Pons (tissue), 1 donor: ENCODE measurements at places on chromosomes 4 and X.

DNA sequence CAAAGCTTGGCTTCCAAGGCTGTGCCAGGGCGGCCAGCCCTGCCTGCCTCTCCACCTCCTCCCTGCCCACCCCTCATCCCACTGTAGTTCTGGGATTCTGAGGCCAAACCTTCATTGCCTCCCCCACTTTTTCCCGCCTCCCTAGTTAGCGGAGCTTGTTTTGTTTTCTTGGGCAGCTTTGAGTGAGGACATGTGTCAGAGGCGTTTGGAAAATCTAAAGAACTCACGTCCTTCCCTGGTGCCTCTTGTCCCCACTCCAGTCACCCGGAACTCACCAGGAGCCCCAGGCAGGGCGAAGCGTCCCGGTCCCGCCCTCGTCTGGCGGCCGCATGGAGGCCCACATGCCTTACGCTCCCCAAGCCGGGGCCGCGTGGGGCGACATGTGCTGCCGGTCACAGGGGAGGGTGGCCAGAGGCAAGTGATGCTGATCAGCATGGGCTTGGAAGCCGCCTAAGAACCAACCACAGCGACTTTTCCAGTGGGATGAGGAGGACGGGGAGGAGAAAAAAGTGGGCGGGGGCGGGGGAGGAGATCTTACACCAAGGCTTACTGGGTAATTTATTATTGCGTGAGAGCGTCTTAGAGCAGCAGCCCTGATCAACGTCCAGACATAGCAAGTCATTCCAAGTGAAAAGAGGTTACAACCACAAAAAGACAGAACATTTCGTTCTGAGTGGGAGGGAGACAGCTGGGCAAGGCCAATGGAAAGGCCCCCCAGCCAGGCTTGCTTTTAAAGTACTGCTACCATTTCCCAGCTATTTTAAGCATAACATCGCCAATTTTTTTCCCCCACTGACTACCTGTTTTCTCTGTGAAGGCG is 48.5 kb downstream of the PRPS1 start:
- peak; percentile 29 for DNase-seq

GRCh38 chr4:22487328-22487727 is 28.5 kb downstream of the ADGRA3 start:
- DNase-seq, result no peak

DNA sequence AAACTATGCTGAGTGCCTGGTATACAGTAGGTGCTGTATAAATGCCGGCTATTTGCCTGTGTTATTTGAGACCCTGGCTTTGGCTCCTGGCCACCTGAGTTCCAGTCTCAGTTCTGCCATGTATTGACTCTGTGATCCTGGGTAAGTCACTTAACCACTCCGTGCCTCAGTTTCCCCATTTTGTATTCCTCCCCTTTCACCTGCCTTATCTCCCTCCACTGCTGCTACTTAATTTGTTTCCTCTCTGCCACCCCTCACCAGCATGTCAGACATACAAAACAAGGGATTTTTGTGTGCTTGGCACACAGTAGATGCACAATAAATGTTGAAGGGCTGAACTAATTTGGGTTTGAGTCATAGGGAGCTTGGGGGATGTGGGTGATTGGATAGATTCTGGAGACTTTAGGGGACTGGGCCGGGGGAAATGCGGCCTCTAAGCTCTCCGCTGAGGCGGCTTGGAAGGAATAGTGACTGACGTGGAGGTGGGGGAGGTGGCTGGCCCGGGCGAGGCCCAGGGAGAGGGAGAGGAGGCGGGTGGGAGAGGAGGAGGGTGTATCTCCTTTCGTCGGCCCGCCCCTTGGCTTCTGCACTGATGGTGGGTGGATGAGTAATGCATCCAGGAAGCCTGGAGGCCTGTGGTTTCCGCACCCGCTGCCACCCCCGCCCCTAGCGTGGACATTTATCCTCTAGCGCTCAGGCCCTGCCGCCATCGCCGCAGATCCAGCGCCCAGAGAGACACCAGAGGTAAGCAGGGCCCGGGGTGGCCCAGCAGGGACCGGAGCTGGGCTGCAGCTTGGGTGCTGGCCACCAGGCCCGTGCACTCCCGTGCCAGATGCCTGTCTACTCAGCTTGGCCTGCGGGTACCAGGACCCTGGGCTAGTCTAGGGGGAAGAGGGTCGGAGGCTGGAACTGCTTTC is at the start of gene TIMP1:
Gene TIMP1 (plus strand): TSS at position 706 of the 917 bp plus-strand sequence. CDS start 980 bp downstream, outside the sequence.
- DNase-seq, result peak; percentile 24

GRCh38 chr4:52939739-52940138 is 77.6 kb downstream of the RASL11B start:
- DNase-seq, result peak; percentile 17

DNA sequence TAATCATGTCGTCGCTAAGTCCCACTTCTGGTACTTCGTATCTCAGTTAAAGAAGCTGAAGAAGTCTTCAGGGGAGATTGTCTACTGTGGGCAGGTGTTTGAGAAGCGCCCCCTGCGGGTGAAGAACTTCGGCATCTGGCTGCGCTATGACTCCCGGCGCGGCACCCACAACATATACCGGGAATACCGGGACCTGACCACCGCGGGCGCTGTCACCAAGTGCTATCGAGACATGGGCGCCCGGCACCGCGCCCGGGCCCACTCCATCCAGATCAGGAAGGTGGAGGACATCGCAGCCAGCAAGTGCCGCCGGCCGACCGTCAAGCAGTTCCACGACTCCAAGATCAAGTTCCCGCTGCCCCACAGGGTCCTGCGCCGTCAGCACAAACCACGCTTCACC is 11.3 kb downstream of the PNCK start:
- DNase-seq, result no peak

- no peak for DNase-seq
Observed at GRCh38 chrX:50668860-50669259, 145.1 kb downstream of the SHROOM4 start.

GRCh38 chr4:140875746-140876452 is 119.7 kb upstream of the TBC1D9 start:
- DNase-seq, result peak; percentile 41

GRCh38 chrX:28675173-28675572 is 87.9 kb downstream of the IL1RAPL1 start:
- DNase-seq, result no peak

DNA sequence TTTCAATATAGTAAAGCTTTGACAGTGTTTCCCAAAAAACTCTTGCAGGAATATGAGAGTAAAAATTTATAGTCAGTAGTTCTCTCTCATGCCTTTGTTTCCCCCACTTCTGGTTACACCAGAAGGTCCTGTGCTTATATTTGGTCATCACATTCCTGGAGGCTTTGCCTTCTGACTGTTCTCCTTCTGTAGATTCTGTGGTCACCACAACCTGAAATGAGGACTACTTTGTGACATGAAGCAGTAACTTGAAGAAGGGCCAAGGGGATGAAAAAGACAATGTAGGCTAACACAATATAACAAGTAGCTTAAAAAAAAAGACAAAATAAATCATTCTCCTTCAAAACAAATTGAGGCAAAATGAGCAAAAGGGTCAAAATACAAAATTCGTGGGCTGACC is 366.2 kb upstream of the NR3C2 start:
- DNase-seq, result no peak

DNA sequence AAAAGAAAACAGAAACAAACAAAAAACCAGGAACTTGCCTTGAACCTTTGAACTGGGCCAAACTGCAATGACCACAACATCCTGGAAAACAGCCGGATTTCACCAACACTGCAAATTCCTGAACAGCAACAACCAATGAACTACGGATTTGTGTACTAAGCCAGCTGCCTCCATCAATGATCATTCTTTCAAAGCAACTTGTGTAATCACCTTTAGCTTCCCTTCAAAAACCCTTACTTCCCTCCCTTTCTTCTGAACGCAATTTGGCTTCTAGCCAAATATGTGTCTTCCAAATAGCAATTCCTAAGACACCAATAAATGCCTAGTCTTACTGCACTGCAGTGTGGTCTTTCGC is 98.5 kb upstream of the FAM47C start:
- DNase-seq, result no peak

- DNase-seq, result no peak
Observed at GRCh38 chr4:3865986-3866812, 100.0 kb downstream of the ADRA2C start.

- DNase-seq, result no peak
Observed at GRCh38 chr4:173503330-173504180, 26.5 kb downstream of the HAND2 start.

GRCh38 chr4:185071236-185071811 is 53.0 kb downstream of the HELT start:
- no peak for DNase-seq

- DNase-seq, result no peak
Observed at GRCh38 chrX:39819921-39820849, 277.6 kb downstream of the BCOR start.

DNA sequence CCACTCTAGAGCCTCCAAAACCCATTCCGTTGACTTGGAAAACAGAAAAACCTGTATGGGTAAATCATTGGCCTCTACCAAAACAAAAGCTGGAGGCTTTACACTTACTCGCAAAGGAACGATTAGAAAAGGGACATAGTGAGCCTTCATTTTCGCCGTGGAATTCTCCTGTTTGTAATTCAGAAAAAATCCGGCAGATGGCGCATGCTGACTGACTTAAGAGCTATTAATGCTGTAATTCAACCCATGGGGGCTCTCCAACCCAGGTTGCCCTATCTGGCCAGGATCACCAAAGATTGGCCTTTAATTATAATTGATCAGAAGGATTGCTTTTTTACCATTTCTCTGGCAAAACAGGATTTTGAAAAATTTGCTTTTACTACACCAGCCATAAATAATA is 60.8 kb downstream of the ZNF732 start:
- DNase-seq, result peak; percentile 62

DNA sequence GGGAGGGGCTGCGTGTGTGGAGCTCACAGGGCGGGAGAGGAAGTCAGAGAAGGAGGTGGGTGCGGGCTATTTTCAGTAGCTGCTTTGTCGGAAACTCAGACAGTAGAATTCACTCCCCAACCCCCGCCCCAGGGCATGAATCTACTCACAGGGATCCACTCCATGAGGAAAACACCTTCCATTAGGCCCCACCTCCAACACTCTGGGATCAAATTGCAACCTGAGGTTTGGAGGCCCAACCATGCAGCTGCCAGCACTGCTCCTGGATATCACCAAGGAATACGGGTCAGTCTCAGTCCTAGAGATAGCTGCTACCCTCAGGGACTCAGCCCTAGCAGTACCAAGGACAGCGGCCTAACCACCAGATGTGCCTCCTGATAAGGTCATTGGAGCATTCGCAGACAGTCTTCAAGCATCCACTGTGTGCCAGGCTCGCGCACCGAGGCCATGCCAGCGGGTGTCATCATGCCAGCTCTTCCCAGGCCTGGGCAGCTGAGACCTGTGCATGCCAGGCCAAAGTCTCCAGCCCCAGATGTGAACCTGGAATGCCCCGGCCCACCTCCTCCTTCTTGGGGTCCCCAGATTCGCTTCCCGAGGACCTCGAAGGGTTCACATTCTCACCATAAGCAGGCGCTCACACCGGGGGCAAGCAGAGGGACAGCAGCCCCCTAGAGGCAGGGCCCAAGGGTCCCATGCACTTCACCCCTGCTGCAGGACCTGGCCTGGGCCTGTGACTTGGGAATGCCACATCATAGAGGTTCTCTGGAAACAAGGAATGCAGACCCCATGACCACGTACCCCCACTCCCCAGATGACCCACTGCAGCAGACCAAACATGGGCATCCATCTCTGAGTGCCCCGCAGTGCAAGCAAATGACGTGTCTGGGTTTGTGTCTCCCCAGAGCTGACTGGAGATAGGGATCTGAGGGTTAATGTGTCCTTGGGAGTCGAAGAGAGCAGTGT is 102.3 kb downstream of the ADRA2C start:
- DNase-seq, result no peak

- no peak for DNase-seq
Observed at GRCh38 chr4:7060346-7061150, 7.3 kb downstream of the GRPEL1 start.

- DNase-seq, result no peak
Observed at GRCh38 chrX:25925946-25926345, 212.2 kb upstream of the MAGEB18 start.

DNA sequence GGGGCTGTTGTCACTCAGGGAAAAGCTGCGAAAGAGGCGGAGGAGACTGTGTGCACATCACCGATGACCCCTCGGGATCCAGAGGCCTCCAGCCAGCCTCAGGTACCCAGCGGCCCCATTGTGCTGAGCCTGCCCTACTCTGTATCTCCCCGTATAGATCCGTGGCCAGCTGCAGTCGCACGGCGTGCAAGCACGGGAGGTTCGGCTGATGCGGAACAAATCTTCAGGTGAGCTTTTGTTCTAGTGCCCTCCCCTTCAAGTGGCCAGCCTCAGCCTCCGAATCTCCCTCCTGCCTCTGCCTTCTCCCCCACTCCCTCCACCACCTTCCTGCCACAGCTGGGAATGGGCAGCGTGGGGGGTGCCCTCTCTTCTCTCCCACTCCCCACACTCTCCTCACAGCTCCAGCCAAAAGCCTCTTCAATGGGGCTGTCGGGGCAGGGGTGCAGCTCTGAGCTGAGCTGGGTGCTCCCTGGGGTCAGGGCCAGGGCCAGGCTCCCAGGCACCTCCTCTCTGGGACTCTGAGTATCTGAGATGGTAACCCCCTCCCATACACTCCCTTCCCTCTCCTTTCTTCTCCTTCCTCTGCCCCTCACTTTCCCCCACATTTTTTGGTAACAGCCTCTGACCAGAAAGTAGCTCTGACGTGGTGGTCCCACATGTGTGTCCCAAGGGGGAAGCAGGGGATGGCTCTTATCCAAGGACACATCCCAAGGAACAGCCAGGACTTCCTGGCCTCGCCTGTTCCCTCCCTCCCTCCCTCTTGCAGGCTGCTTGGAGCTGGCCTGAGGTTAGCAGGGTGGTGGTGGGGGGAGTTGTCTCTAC is 20.4 kb upstream of the UBA1 start:
- no peak for DNase-seq

DNA sequence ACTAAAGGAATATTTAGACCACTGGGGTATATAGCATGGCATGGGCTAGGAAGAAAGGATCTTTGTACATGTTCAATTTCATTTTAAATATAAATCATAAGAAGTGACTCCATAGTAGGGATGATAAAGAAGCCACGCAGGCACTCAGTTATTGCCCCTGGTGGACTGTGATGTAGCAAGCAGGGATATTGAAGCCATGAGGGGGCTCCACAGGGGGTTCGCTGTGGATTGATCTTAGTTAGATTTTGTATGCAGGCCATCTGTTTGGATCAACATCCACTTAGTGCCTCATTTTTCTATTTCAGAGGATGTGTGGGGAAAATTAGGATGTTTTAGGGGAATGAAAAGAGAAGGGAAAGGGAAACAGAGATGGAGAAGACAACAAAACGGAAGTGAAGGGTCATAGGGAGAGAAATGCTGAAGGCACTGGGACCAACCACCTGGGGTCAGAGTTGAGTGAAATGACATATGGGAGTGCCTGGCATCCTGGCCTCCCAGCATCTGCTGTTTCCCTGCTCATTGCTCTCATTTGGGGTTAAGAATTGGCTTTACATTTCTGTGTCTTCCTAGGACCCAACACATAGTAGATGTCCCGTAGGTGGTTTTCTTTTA is 11.2 kb upstream of the FREM3 start:
- no peak for DNase-seq

GRCh38 chr4:86927843-86928395 is 6.9 kb upstream of the AFF1 start:
- DNase-seq, result no peak

GRCh38 chr4:1718095-1718850 is 2.9 kb downstream of the TMEM129 start:
- no peak for DNase-seq

DNA sequence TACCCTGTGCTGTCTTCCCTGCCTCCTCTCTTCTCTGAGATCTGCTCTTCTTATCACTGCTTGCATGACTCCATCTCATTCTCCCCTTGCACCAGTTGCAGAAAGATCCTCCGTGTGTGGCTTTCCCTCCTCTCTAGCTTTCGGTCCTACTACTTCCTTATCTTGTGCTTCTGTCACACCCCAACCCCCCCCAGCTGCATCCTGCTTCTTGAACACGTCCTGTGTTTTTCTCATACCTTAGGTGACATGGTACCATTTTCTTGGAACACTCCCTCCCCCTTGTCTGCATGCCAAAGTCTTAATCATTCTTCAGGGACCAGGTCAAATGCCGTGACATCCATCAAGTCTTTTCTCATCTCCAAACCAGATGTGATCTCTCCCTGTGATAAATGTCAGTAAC is 46.4 kb downstream of the FHL1 start:
- DNase-seq, result no peak
